Renal pelvis (tissue), 12 donors: ENCODE measurements at places on chromosomes 5 and 9. TPM values are rescaled to one million over a fixed set of nuclear protein-coding genes. Genes with fewer than 3 reads are reported as not detected.

Gene PCDHA1
- 0.15 TPM for polyA plus RNA-seq

Gene IFNE
- 0.40 TPM for polyA plus RNA-seq

Gene SCGB3A2
- polyA plus RNA-seq: 0.48 TPM

DNA sequence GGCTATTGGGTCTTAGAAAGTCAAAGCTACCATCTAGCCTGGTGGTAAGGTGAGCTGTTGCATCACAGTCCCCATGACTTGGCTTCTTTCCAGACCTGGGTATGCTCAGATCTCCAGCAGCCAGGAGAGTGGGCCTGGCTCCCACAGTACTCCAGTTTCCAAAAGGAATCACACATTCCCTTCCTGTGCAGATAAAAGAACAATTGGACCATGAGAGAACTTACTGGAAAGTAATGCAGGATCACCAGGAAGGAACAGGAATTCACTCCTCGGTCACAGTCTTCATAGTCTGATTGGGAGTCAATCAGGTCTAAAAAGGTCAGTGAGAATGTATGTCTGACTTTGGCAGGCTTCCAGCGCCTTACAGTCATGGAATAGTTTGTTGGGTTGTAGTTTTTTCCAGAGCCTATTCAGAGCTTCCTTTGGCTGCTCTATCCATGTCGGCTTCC, 47.8 kb upstream of the CD180 start:
- no peak for DNase-seq

DNA sequence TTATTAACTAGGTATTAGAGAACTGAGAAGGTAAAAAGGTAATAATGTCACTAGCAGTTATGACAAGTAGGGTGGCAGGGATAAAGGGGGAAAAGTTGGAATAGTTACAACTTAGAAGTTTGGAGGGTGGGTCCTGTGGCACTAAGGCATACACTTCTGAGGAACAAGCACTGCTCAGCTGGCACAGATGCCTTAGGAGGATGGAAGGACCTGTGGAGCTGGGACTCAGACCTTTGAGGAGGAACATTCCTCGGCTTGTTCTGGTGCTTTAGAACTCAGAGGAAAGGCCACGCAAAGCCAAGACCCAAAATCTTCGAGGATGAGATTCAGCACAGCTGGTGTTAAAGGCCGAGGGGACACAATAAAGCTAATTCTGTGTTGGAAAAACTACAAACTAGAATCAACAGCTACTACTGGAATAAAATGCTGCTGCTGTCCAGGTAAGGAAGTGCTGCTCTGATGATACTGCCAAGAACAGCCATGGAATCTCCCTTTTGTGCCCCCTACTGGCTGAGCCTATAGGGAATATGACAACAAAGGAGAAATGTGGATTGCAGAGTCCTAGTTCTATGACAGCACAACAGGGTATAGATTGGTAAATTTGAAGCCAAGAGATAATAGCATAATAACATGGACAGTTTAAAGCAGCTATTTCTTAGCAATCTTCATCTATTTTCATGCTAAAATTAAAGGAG, 126.7 kb downstream of the SLC25A46 start:
- DNase-seq: peak; percentile 16

DNA sequence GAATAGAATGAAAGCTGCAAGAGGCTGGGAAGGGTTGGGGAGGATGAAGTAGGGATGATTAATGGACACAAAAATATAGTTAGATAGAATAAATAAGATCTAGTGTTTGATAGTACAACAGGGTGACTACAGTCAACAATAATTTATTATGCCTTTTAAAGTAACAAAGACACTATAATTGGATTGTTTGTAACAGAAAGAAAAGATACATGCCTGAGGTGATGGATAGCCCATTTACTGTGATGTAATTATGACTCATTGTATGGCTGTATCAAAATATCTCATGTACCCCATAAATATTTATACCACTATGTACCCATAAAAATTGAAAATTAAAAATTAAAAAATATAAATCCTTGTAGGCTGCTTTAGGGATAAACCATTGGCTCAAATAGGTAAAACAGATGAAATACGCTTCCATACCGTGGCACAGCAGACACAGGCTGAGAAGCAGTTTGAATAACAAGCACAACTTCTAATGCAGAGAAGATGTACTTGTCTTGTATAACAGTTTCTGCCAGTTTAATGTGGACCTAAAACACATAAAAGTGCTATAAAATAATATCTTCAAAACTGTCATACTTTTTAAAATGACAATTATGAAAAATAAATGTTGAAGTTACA, 34.9 kb downstream of the APBA1 start:
- no peak for DNase-seq

- no peak for DNase-seq
These were observed 70.4 kb downstream of the MVB12B start for GRCh38 chr9:126397056-126397455.

- DNase-seq: no peak
These were observed at the start of gene F12 for GRCh38 chr5:177409043-177409801. F12 (minus strand) TSS chr5:177409564; CDS start chr5:177409527, 37 bp downstream.

GRCh38 chr5:151846765-151847164, 75.0 kb downstream of the G3BP1 start:
- DNase-seq: no peak

DNA sequence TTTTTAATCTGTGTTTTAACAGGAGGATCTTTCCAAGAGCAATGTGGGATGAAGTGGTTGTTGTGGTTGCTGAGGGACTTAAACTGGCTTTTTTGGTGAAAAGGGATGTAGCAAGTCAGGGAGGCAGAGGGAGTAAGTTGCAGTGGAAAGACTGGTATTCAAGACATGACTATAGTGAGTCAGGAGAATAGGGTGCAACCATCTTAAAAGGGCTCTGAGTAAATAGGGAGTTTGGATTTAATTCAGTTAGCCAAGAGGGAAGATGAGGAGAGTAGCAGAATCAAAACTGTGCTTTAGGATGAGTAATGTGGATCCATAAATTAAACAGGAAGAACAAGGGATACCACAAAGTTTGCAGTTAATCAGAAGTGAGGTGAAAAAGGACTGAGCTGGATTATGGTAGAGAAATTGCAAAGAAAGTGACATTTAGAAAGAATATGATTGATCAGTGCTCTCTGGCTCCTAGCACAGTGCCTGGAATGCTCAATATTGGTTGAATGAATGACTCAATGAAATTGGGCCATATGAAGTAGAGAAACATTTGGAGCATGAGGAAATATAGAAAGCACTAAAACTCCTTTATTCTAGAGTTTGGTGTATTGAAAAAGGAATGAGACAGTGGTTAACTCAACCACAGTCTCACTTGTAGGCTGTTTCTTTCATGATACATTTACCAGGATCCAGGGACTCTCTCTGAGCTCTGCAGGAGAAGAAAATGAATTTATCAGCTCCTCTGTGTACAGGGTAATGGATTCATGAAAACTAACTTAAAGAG, 5.1 kb downstream of the POLR3G start:
- DNase-seq: no peak

DNA sequence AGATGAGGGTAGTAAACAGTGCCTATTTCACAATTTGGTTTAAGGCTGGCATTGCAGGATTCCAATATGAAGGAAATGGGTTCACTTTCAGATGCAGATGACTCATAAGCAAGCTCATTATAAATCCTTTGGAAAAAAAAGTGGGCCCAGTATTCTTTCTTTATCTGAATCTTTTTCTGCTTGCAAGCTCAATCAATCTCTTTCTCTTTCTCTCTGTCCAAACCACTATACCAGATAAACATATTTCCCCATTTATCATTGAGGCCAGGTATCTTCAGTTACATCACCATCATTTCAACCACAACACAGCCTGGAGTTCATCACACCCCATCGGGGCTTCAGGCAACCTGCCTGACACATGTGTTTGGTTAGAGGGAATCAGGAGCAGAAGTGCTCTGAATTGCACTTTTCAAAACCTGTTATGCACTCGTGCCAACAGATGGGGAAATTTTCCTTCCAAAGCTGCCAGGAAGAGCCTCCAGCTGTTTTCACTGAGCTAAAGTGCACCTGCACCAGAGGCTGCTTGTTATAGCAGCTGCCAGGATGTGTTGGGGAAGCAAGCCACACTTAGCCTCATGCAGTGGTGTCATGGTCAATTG, 30.0 kb upstream of the MAMDC2 start:
- no peak for DNase-seq

GRCh38 chr9:128098297-128099230, 29.0 kb downstream of the PTGES2 start:
- peak; percentile 98 for DNase-seq

GRCh38 chr9:88224938-88225337, 86.7 kb upstream of the SPATA31C2 start:
- DNase-seq: no peak

DNA sequence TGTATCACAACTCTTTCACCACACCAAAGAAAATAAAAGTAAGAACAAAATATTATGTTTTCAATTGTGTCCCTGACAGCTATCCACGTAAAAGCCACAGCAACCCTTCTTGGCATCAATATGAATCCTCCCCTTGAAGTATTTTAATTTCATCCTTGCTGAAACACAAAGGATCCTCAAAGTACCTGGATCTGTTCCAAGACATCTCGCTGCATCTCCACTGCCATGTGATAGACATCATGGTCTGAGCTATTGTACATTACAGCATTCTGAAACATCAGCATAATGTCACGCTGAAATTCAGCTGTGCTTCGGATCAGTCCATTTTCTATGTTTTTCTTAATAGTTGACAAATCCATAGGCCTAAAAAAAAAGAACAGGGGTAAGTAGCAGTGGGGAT, 17.7 kb downstream of the BRD8 start:
- DNase-seq: no peak

DNA sequence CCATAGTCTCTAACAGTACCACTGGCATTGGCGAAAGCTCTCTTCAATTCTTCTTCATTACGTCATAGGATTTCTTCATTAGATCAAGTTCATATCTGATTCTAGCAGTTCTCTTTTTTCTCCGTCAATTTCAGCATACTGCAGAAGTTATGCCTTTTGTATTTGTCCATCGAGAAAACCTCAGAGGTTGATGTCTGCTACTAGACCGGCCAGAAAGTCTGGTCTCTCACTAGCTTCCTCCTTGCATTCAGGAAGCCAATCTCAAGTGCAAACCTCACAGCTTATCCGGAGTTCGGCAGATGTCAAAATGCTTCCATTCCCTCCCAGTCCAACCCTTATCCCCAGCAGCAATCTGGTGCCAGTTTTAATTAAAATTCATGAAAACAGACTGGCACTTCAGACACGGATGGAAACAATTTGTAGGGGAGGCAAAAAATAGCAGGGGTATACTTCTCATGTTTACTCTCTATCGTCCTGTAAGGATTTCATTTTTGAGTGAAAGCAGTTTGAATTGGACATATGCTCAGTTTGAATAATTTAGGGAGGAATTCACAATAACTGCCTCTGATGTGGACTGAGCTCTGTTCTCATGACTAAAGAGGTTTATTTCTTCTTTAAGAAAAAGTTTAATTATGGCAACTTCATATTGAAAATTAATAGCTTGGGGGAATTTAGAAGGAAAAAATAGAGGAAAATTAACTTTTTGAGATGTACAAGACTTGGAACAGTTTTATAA, 56.4 kb upstream of the TMC1 start:
- DNase-seq: no peak

DNA sequence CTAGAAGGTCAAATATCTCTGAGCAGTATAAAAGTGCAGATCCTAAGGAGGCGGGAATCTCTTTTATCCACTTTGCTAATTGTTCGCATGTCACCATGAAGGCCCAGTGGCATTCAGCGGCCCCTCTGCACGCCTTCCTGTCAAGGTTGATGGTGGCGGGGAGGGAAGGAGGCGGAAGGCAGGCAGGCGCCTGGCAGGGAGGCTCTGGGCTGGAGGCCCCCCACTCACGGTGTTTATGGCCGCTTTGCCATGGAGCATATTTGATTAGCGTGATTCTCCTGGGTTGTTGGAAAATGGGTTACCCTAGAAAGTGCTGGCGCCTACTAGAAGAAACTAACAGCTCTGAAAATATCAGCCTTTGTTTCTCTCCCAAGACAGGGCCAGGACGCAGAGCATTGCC, 209.6 kb downstream of the FSTL4 start:
- no peak for DNase-seq

DNA sequence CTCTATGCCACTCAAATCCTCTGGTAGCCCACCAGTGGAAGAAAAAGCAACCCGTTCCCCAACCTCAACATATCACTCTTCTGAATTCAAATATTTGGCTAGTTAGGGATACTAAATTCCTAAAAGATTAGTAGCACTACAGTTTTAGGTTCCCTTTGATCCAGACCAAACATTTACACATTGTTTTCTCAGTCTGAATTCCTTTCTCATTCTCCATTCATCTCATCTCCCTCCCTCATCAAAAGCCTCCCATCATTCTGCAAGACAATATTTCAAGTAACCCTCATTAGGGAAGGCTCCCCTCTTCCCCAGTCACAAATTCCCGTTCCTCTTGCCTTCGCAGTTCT, 26.3 kb downstream of the ADAM19 start:
- no peak for DNase-seq

GRCh38 chr5:138960145-138960692, 85.1 kb upstream of the LRRTM2 start:
- DNase-seq: no peak

DNA sequence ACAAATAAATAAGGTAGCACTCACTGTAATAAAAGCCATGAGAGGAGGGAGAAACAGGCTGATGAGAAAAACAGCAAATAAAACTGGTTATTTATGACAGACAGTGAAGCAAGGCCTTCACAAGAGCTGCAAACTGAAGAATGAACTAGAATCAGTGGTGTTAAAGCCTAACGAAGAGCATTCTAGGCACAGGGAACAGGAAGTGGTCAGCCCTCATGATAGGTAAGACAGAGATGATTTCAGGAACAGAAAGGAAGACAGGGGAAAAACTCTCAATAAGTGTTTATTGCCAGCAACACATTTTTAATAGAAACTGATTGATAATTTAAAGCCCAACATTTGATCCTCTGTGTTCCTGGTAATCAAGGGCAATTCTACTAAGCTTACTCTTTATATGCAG, 124.5 kb downstream of the EDIL3 start:
- no peak for DNase-seq

GRCh38 chr5:109989994-109990722, 300.4 kb downstream of the MAN2A1 start:
- DNase-seq: no peak

- no peak for DNase-seq
These were observed 43.4 kb upstream of the ZNF366 start for GRCh38 chr5:72550595-72550994.

- DNase-seq: peak; percentile 72
These were observed 4.4 kb downstream of the SLC25A25 start for GRCh38 chr9:128072144-128073021.

GRCh38 chr9:116460026-116460425, 227.1 kb upstream of the TRIM32 start:
- DNase-seq: no peak
